CD4-positive, alpha-beta T cell treated with Interleukin-1 beta for 1 hour (primary cell): ENCODE measurements at places on chromosomes 1 and 21.
A peak's percentile ranks its signal among the peaks of the same experiment; 100 is the strongest.

- DNase-seq, result peak; percentile 48
Observed at GRCh38 chr1:7902478-7903085, 38.1 kb downstream of the TNFRSF9 start.

DNA sequence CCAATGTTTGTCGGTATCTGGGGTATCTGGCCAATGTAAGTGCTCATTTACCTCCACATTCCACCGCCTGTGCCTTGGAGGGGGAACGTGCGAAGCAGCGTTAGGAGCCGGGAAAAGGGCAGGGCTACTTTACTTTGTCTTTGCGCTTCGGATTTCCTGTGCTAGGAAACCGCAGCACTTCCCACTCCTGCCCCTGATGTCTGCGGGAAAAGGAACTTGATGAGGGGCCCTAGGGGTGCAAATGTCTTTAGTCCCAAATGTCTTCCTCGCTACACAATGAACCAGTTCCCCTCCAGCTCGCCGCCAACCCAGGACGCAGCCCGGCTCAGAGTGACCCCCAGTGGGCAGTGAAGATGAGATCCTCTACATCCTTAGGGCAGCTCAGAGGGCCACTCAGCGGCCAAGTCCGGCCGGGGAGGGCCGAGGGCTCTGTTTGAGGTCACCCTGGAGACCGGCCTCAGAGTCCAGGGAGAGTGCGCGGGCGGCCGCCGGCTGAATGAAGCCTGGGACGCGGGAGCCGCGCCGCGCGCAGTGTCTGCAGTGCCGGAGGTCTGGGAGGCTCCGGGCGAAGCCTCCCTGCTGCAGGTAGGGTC, at the start of gene DYNLT5:
Gene DYNLT5, plus strand, starts transcription at position 460 of the 593 bp plus-strand sequence. CDS start 2,200 bp downstream, outside the sequence.
- no peak for DNase-seq

GRCh38 chr1:9589144-9589718, 520 bp downstream of the TMEM201 start:
- peak; percentile 31 for DNase-seq

DNA sequence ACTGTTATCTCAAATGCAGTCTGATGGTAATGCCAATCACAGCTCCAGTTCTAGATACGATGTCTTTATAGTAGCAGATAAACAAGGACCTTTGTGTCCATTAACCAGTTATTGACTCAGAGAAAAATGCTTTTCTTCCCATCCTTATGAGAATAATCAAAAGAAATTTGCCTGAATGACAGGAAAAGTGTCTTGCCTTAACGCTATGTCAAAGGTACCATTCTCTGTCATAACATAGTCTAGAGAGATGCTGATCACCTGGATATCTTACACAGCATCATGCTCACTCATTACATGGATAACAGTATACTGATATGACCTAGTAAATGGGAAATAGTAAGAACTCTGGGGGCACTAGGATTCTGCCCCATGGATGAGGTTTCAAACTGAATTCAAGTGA, 151.7 kb upstream of the NEGR1 start:
- DNase-seq, result no peak

DNA sequence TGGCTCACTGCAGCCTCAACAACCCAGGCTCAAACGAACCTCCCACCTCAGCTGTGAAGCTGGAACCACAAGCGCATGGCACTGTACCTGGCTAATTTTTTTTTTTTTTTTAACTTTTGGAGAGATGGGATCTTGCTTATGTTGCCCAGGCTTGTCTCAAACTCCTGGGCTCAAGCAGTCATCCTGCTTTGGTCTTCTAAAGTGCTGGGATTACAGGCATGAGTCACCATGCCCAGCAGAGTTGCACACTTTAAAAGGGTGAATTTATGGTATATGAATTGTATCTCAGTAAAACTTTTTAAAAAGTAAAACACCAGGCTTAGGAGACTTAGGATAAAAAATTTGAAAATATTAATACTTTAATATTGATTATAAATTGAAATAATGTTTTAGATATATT, 99.1 kb downstream of the CLEC20A start:
- no peak for DNase-seq

- no peak for DNase-seq
Observed at GRCh38 chr1:167328816-167329483, 108.3 kb downstream of the POU2F1 start.
